Ovary (tissue), 10 donors: ENCODE measurements at places on chromosomes 12 and 14.

DNA sequence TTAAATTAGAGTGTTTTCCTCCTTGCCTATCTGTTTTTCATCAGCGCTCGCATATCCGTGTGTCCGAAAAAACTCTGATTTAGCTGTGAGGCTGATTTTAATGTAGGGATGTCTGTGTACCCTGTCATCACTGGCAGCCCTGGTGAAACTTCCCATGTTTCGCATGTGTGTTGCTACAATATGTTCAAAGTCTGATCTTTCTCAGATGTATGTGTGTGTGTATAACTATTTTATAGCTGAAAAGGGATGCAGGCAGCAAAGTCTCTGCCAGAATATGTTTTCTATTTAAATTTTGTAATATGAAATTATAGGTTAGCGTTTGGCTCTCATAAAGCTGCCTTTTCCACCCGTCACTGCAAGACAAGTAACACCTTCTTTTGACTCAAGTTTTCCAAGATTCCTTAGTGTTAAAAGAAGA is 154.8 kb downstream of the TMTC2 start:
- no peaks in the 10 kb centered on the region for H3K27me3 ChIP-seq
- no peaks in the 10 kb centered on the region for H3K4me1 ChIP-seq

DNA sequence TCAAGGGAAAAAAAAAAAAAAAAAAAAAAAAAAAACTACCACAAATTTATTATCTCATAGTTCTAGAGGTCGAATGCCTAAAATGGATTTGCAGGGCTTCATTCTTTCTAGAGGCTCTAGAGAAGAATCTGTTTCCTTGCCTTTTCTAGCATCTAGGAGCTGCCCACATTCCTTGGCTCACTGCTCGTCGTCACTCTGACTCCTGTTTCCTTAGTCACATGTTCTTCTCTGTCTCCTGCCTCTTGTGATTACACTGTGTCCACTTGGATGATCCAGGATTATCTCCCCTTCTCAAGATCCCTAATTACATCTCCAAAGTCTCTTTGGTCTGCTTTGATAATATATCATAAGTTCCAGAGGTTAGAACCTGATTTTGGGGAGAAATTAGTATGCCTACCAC is 88.7 kb downstream of the HECTD1 start:
- H3K27ac ChIP-seq, result no peak overlapping the region
- H3K4me3 ChIP-seq, result no peak overlapping the region
- H3K4me1 ChIP-seq, result no peaks in the 10 kb centered on the region
- no peaks in the 10 kb centered on the region for H3K36me3 ChIP-seq
- H3K27me3 ChIP-seq, result no peaks in the 10 kb centered on the region

GRCh38 chr14:83733670-83734069 is 1796.3 kb upstream of the FLRT2 start:
- H3K27me3 ChIP-seq, result no peaks in the 10 kb centered on the region
- no peak overlapping the region for H3K4me3 ChIP-seq
- no peak for DNase-seq
- H3K27ac ChIP-seq, result no peak overlapping the region

DNA sequence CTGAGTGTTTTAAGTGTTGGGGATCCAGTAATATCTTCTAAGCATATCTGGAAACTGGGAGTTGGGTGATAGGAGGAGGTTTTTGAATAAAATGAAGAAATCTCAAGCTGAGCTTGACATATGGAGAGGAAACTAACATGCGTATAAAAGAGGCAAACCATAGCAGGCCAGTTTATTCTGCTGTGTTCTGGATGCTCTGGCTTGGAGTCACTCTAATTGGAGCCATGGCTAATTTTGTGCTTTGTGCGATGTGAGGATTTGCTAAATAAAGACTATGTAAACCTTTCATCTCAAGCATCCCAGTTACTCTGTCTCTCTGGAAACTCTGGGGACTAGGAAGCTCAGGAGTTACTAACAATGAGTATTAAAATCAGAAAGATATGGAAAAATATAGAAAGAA is 66.5 kb downstream of the ATF7IP start:
- H3K27me3 ChIP-seq, result no peaks in the 10 kb centered on the region
- H3K4me3 ChIP-seq, result no peak overlapping the region
- no peaks in the 10 kb centered on the region for H3K4me1 ChIP-seq
- H3K27ac ChIP-seq, result no peak overlapping the region
- DNase-seq, result no peak

GRCh38 chr14:81331229-81332021 is 68.7 kb downstream of the STON2 start:
- DNase-seq, result no peak
- H3K27me3 ChIP-seq, result no peaks in the 10 kb centered on the region
- no peak overlapping the region for H3K27ac ChIP-seq
- H3K4me1 ChIP-seq, result no peaks in the 10 kb centered on the region
- no peaks in the 10 kb centered on the region for H3K36me3 ChIP-seq

DNA sequence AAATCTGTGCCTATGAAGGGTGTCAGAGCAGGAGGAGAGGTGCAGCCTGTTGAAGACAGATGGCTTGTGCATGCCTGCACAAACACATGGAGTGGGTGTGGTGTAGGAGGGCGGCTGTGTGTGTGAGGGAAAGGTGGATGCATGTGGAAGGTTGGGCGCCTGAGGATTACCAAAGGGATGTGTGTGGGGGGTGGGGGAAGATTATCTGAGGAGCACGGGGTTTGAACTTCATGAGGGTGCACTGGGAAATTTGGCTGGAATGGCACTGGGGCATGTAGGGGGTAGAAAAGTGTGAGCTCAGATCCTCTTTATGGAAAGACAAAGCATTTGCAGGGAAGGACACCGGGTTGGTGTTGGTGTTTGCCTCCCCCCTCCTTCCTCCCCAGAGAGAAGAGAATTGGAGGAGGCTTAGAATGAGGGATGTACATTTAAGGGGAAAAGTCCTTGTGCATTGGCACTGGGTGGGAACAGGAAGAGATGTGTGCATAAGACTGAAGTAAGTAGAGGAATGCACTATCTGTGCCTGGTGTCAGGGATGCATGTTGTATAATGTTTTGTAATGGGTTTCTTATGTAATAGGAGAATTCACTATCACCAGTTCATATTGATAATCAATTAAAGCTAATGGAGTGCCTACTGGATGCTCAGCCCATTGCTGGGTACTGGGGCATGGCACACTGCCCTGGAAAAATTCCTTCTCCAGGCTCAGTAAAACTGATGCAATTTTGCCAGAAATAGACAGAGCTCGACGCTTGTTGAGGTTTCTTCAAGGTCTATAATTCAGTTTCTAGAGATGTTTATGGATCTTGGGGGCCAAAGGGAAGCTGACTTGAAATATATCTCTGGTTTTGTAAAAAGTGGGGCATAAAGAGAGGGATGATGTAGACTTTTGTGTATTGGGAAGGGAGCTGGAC is 3.0 kb downstream of the NTF3 start:
- H3K4me3 ChIP-seq, result no peak overlapping the region
- H3K27me3 ChIP-seq, result no peaks in the 10 kb centered on the region
- H3K4me1 ChIP-seq, result peaks cover 21% of the 10 kb centered on the region
- DNase-seq, result no peak

DNA sequence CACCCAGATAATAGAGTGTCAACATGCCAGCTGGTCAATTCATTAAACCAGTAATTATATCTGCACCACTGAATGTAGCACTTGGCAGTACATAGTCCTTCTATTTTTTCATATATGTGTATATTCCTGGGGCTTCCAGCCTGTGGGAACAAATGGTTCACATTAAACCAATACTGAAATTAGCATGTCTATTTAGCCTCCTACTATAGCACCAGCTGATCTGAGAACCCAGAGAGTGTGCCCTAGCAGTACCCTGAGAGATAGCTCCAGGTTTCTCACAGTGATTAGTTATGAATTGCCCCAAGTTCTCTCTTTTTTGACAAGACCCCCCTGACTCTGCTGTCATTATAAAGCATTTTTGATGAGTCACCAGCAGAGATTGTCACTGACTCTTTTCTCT is 1097.3 kb upstream of the FLRT2 start:
- no peak overlapping the region for H3K27ac ChIP-seq
- no peaks in the 10 kb centered on the region for H3K4me1 ChIP-seq
- no peaks in the 10 kb centered on the region for H3K27me3 ChIP-seq
- no peaks in the 10 kb centered on the region for H3K36me3 ChIP-seq
- H3K4me3 ChIP-seq, result no peak overlapping the region

GRCh38 chr12:95134085-95134484 is 60.7 kb upstream of the NR2C1 start:
- H3K36me3 ChIP-seq, result no peaks in the 10 kb centered on the region
- H3K27ac ChIP-seq, result no peak overlapping the region
- H3K4me3 ChIP-seq, result no peak overlapping the region
- H3K4me1 ChIP-seq, result no peaks in the 10 kb centered on the region
- DNase-seq, result no peak
- no peaks in the 10 kb centered on the region for H3K27me3 ChIP-seq

GRCh38 chr12:69897744-69898143 is 72.7 kb downstream of the MYRFL start:
- no peak overlapping the region for H3K27ac ChIP-seq
- H3K4me3 ChIP-seq, result no peak overlapping the region
- no peaks in the 10 kb centered on the region for H3K4me1 ChIP-seq
- no peak for DNase-seq
- no peaks in the 10 kb centered on the region for H3K36me3 ChIP-seq
- H3K27me3 ChIP-seq, result no peaks in the 10 kb centered on the region

DNA sequence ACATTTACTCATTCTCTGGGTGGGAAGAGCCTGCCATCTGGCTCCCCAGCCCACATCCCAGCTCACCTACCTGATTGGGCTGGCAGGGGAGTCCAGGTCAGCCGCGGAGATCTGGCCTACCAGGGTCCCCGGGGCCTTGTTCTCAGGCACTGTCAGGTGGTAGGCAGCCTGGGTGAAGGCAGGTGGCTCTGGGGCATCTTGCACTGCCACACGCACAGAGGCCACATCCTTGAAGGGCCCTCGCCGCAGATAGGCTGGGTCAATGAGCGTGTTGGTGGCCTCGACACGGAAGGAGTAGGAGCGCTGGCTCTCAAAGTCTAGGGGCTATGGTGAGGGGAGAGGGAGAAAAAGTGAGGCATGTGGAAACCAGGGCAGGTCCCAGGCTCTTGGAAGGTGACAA is 3.9 kb downstream of the CDH24 start:
- DNase-seq, result no peak
- H3K4me3 ChIP-seq, result no peak overlapping the region
- H3K4me1 ChIP-seq, result no peaks in the 10 kb centered on the region
- no peak overlapping the region for H3K27ac ChIP-seq

DNA sequence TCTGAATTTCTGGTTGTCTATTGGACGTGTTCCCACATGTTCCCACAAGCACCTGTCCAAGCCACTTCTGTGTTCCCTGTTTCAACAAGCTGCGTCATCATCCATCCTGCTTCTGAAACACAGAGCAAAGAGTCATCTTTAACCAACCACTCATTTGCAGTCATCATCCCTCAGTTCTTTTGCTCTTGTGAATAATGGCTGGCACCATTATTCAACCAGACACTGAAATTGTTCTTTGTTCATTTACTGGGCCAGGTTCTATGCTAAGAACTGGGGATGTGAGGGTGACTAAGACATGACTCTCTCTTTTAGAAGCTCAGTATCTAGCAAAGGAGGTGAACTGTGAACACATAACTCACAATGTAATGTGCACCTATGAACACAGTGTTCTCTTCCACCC is 40.7 kb upstream of the ANO4 start:
- no peak overlapping the region for H3K4me3 ChIP-seq
- H3K36me3 ChIP-seq, result no peaks in the 10 kb centered on the region
- DNase-seq, result no peak
- H3K27ac ChIP-seq, result no peak overlapping the region
- H3K4me1 ChIP-seq, result no peaks in the 10 kb centered on the region
- H3K27me3 ChIP-seq, result no peaks in the 10 kb centered on the region

GRCh38 chr12:54765652-54766051 is 88.7 kb upstream of the MUCL1 start:
- no peak overlapping the region for H3K27ac ChIP-seq
- H3K27me3 ChIP-seq, result no peaks in the 10 kb centered on the region
- no peaks in the 10 kb centered on the region for H3K36me3 ChIP-seq
- no peak overlapping the region for H3K4me3 ChIP-seq

DNA sequence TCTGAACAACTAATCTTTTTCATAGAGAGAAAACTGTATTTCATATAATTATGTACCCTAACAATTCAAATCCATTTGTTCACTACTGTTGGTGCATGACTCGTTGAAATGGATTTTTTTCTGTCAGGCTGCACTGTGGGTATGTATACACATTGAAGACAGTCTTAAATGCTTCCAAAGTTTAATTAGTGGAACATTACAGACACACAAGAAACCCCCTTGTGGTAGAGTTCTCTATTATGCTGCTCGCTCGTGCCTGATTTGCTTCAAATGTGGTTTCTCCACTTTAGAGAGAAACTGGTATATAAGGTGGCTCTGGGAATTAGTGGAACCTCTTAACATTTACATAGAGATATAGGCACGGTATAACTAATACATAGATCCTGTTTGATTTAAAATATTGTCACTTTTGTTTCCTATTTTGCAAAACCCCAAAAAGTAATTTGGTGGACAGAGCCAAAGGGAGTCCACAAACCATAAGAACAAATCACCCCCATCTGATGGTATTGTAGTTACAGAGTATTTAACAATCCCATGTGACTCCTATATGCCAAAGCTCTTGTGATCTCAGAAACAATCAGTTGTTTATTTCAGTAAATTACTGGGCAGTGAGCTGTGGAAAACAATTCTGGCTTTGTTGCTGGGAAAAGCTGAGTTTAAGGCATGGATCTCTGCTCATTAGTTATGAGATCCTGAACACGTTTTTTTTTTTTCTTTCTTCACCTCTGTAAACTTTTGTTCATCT is 159.5 kb downstream of the BRMS1L start:
- no peak for DNase-seq
- no peak overlapping the region for H3K27ac ChIP-seq
- H3K4me1 ChIP-seq, result no peaks in the 10 kb centered on the region
- H3K36me3 ChIP-seq, result no peaks in the 10 kb centered on the region
- H3K4me3 ChIP-seq, result no peak overlapping the region
